ENCODE measurements at places on chromosomes 6 and 20. TPM values are rescaled to one million over a fixed set of nuclear protein-coding genes. Genes with fewer than 3 reads are reported as not detected.

Gene EFHC1
- 13.9 TPM for total RNA-seq

DNA sequence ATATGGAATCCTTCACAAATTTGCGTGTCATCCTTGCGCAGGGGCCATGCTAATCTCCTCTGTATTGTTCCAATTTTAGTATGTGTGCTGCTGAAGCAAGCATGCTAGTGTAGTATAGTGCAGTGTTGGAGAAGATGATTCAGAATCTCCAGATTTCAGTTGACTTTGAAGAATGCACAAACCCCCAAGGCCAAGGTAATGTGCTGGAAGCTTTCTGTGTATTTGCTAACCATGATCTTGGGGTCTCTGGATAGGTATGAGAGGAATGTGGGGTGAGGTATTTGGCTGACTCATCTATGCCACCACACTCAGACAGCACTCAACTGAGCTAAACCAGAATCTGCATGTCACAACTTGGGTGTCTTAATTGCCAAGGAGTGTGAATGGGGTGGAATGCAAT is 42.6 kb upstream of the DEK start:
- DNase-seq, result peak; percentile 73

- DNase-seq, result no peak
Observed at GRCh38 chr6:42137194-42137753, 5.1 kb downstream of the C6orf132 start.

- DNase-seq, result no peak
Observed at GRCh38 chr6:158061709-158062461, 80.2 kb downstream of the SYNJ2 start.

DNA sequence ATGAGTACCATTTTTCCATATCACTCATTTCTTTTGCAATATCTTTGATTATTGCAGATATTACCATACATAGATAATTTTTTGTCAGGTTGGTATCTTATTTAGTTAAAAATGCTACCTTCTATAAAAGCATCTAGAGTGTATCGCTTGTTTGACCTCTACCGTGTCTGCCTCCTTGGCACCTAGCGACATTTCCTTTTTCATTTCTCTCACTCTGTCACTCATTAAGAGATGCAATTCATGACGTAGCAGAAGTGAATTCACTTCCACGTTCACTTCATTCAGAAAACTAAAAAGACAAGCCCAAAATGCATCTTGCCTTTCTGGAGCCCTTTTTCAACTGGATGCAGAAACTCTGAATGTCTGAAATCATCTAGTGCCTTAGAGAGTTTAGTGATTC is 172.9 kb downstream of the MMS22L start:
- no peak for DNase-seq

Data from HFFc6 (cell line).